ENCODE measurements at places on chromosomes 6 and 20.

DNA sequence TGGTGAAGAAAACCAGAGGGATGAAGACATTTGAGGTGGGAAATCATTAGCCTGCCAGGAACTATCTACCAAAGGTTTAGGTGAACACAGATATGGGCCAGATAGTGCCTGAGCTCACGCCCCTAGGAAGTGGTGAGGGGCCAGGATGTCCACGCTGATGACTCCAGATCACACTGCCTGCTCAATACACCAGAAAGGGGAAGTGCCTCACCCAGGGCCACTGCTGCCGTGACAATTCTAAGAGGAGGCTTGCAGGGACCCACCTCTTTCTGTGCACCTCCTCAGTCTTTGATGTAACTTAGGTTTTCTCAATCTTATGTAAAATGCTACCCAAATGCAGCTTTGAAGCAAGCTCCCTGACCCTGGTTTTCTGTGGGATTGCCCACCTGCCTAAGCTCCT lies 5.4 kb upstream of the RAB44 start:
- no peak for DNase-seq

GRCh38 chr6:9252799-9253198 lies 817.5 kb upstream of the SLC35B3 start:
- no peak for DNase-seq

GRCh38 chr6:38326837-38327236 lies 312.9 kb downstream of the BTBD9 start:
- no peak for DNase-seq

GRCh38 chr6:47302043-47302442 lies 7.7 kb downstream of the TNFRSF21 start:
- DNase-seq, result no peak

DNA sequence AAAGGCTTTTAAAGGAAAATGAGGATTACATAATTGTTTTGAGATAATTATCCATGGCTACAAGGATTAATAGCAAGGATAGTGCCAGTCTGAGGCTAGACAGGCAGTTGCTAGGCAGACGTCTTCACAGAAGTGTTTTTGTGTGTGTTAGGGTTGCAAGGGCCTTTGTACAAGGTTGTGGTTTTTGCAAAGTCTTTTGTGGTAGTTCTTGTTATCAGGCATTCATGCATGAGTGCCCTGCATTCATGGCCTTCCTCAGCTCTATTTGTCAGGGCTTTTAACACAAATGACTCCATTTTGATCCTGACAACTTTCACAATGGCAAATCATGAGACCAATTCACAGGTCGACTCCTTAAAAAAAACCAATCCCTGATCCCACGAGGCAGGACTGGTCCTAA lies 68.1 kb upstream of the TXNDC5 start:
- DNase-seq, result no peak

GRCh38 chr6:15458021-15458459 lies 204.8 kb downstream of the DTNBP1 start:
- DNase-seq, result peak; percentile 7

DNA sequence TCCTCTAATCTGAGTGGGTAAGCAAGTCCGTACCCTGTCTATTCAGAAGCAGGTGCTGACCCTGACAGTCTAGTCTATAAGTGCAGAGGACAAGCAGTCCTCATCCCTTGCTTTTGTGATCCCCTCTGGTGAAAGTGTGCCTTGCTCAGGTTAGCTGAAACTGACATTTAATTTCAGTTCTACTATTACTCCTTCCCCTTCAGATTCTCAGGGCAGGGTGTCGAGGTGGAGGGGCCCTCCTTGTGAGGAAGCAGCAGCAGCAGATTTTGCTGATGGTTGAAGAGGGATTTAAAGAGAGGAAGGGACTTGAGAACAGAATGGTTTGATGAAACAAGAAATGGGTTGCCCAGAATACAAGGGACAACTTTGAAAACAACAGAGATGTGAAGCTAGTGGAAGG lies 309.3 kb downstream of the CLIC5 start:
- no peak for DNase-seq

- peak; percentile 17 for DNase-seq
These were observed 83.3 kb downstream of the DCDC2 start for GRCh38 chr6:24274441-24275083.
